Bronchial smooth muscle cell (primary cell): ENCODE measurements at places on chromosomes 7 and 10. TPM values are rescaled to one million over a fixed set of nuclear protein-coding genes. Genes with fewer than 3 reads are reported as not detected.

The MSMB gene
- not detected in 2 replicates for total RNA-seq

The TFR2 gene
- total RNA-seq = 0.26 TPM in 1 of 2 replicates, not detected in the other

The TPK1 gene
- total RNA-seq = 4.0 and 5.7 TPM in 2 replicates

The GBX1 gene
- not detected in 2 replicates for total RNA-seq

The TWNK gene
- 3.0 and 5.4 TPM in 2 replicates for total RNA-seq

The FAM25G gene
- total RNA-seq = not detected in 2 replicates

The SPDYE11 gene
- total RNA-seq = not detected in 2 replicates

The GRK5 gene
- total RNA-seq = 18.3 and 58.3 TPM in 2 replicates

The GDF2 gene
- not detected in 2 replicates for total RNA-seq
